ENCODE measurements at places on chromosomes 5 and 9.

GRCh38 chr5:5638211-5638610 lies 215.7 kb downstream of the ICE1 start:
- no peak for DNase-seq

- no peak for DNase-seq
Observed at GRCh38 chr5:112142769-112143270, 276.3 kb downstream of the EPB41L4A start.

- no peak for DNase-seq
Observed at GRCh38 chr9:129607027-129607387, 13.9 kb downstream of the C9orf50 start.

DNA sequence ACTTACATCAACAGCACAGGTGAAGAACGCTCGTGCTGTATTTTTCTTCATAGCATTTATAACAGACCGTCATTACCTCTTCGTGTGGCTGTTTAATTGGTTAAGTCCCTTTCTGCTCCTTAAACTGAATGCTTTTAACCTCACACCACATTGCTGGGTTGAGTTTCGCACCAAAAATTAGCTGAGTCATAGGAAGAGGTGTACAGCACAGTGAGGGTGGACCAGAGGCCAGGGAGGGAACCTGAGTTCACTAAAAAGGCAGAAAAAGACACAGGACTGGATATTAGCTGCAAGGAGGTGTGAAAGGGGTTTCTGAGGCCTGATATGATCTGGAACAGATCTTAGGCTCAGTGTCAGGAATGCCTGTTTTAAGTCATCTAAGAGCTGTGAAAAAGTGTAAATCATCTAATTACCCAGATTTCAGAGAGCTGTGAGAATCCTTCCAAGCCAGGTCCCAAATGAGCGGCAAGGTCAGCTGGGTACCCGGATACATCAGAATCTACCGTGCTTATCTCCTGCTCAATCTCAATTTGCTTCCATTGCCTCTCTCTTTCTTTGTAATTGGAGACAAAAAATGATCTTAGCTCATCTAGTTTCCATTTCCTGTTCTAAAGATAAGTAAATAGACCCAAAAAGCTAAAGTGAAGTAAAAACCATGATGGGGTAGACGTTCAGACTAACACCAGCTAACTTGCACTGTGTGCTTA lies 7.1 kb upstream of the CFAP90 start:
- no peak for DNase-seq

DNA sequence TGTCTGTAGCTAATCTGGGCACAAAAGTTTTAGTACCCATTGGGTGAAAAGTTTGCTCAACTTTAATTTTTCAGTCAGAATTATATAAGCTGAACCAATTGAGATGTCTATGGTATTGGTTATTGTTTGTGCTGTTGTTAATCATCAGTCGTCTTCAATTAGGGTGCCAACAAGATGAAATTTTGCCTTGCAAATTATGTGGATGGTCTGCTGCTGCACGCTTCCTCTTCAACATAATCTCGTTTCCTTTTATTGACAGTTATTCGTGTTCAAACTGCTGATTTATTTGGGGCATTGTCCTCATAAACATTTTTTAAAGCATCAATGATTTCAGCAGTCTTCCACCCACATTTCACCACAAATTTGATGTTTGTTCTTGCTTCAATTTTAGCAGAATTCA lies 194.0 kb downstream of the HTR1A start:
- DNase-seq, result no peak

DNA sequence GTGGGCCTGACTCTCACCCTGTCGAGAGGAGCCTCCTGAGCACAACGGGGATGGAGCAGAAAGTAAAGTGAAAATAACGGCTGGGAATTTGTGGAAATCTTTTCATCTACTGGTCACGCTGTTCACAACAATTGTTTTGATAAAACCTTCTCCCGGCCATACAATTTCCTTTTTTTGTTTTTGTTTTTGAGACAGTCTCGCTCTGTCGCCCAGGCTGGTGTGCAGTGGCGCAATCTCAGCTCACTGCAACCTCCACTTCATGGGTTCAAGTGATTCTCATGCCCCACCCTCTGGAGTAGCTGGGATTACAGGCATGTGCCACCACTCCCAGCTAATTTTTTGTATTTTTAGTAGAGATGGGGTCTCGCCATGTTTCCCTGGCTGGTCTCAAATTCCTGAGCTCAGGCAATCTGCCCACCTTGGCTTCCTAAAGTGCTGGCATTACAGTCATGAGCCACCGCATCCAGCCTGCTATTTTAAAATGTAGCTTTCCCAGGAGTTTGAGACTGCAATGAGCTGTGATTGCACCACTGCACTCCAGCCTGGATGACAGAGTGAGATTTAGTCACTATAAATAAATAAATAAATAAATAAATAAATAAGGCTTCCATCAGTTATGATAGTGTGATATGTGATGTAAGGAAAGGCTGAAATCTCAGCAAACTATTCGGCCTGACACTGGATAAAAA lies 73.5 kb upstream of the PTGER4 start:
- no peak for DNase-seq

GRCh38 chr5:69074664-69075521 lies 18.9 kb upstream of the SLC30A5 start:
- no peak for DNase-seq

DNA sequence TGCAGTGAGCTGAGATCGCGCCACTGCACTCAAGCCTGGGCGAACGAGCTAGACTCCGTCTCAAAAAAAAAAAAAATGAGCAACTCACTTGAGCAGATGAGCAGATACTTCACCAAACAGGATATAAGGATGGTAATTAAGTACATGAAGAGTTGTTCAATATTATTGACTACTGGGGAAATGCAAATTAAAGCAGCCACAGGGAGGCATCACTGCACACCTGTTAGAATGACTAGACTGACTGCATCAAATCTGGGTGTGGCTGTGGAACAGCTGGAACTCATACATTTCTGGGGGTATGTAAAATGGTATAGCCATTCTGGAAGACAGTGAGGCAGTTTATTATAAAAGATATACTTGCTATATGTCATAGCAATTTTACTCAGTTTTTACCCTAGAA lies 93.0 kb downstream of the WNK2 start:
- DNase-seq, result no peak

- no peak for DNase-seq
Observed at GRCh38 chr5:119597728-119598298, 31.5 kb upstream of the FAM170A start.

DNA sequence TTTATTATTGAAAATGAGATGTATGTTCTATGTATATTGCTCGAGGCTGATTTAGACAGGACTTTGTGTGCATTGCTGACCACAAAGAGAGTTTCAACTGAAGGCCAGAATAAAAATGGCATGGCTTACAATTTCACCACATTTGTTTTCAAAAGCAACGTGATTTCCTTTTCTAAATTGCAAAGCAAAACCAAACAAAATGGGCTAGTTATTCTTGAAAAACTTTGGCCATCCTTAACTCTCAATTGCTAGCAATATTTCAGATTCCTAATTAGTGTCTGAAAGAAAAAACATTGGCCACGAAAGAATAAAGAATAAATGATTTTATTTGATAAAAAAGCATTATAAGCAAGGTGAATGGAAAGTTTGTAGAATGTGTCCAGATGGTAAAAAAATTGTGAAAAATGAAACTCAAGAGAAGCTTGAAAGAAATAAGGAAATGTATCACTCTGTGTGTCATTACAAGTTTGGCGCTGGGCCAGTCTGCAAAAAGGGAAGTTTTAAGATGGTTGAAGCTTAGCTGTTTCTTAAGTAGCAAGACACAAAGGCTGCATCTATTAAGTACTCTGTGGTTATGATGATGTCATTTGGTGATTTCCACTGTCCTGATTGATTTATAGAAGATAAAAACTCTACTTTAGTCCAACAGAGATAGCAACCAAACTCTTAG lies 89.2 kb upstream of the PRLR start:
- no peak for DNase-seq

- DNase-seq, result no peak
Observed at GRCh38 chr9:137116027-137116507, 1.5 kb upstream of the DPP7 start.

DNA sequence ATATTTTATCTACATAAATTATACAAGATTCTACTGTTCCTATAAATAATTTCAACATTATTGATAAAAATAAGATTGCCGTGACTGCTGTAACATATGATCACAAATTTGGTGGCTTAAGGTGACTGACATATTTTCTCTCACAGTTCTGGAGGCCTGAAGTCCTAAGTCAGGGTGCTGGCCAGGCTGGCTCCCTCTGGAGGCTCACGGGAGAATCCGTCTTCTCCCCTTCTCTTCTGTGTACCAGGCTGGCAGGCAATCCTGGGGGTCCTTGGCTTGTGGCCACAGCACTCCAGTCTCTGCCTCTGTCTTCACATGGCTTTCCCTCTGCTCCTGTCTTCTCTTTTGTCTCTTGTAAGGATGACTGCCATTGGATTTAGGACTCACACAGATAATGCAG lies 31.7 kb upstream of the IRX2 start:
- no peak for DNase-seq

DNA sequence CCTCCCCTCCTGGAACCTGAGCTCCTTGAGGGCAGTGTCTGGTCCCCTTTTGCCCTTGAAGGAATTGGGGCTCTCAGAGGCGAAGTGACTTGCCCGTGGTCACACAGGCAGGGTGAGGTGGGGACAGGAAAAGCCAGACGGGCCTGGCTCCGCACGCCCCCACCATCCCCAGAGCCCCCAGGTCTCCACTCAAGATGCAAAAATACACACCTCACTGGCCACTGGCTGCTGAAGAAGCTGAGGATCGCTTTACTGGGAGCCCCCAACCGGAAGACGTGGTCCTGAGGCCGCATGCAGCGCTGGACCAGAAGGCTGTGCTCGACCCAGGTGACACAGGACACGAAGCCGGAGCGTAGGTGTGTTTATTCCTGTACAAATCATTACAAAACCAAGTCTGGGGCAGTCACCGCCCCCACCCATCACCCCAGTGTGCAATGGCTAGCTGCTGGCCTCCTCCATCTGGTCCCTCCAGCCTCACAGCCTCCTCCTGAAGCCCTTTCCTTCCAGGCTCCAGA lies 7.6 kb upstream of the AK1 start:
- no peak for DNase-seq

DNA sequence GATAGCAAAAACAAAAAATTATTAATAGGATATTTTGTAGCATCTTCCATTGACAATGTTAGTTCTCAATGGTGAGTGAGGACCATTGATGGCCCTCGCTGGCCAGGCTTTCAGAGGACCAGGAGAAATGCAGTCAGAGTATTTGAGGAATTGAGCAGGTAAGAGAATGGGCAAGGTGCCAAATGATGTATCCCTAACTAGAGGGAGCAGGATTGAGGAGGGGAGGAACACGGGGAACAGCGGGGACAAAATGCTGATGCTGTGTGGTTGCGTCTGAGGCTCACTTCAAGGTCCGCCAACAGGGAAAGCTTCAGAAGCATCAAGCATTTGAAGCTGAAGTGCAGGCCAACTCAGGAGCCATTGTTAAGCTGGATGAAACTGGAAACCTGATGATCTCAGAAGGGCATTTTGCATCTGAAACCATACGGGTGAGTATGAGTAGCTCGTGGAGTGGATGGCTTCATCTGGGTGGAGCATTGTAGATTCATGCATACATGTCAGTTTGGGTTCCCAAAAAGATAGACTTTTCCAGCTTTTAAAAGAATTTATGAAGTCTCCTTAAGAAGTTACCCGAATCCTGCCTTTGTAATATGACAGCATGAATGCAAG lies 16.2 kb downstream of the SPTAN1 start:
- no peak for DNase-seq

- no peak for DNase-seq
Observed at GRCh38 chr5:146081556-146081955, 23.8 kb downstream of the PLAC8L1 start.

DNA sequence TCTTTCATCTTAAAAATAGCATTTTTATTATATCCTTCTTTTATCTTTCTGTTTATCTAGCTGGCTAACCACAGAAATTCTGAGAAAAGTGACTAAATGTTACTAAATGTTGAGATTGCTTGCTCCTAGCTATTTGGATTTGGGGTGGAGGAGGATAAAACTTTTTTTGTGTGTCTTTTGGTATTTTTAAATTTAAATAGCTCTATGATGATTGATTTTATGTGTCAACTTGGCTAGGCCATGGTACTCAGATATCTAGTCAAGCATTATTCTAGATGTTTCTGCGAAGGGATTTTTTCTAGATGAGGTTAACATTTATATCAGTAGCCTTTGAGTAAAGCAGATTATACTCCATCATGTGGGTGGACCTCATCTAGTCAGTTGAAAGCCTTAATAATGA lies 75.0 kb downstream of the GCNT1 start:
- DNase-seq, result no peak

GRCh38 chr5:82221020-82221419 lies 57.1 kb downstream of the RPS23 start:
- DNase-seq, result no peak

- DNase-seq, result no peak
Observed at GRCh38 chr5:42919600-42919999, 107.9 kb upstream of the SELENOP start.

DNA sequence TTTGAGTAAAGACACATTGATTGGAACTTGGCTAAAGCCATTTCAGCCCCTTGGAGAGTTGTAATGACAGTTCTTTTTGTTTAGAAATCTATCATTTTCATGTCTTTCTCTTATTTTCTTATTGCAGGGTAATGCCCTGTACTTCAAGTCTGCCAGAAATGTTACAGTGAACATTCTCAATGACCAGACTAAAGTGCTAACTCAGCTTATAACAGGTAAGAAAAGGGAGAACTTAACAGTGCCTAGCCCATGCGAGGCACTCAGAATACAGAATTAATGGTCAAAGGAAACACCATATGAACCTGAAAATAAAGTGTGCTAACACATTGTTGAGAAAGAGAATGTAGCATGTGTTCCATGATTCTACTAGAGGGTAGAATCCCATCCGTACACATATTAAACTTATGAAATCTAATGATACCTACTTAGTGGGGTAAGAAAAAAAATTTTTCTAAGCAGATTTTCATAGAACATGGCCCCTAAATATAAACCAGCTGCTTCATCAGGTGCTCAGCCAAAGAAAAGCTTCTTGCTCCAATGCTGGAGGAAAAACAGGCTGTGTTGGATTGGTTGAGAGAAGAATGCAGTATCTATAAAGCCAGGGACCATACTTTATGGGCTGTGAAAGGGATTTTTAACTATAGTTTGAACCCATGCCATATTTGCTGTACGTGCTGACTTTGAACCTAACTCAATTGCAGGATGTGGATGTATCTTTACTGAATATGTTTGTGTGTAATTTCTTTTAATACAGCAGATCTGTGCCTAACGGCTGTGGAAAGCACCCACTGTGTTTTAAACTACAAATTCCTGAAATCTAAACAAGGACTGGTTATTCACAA lies 260.8 kb upstream of the PPP1R2B start:
- no peak for DNase-seq

DNA sequence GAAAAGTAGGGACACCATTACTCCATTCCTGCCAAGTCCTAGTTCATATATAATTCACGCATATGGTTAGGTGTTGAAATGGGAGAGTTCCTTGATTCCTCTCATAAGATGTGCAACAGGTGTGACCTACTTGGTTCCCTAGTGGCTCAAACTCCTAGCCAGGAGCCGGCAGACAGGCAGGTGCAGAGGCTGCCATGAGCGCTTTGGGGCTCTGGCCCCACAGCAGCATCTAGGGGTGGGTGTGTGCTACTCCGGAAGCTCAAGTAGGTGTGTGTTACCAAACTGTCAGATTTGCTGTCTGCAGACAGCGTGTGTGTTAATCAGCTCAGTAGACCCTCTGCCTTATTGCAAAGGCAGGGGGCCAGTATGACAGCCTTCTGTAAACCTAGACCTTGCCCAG lies 1652.4 kb upstream of the ACO1 start:
- DNase-seq, result no peak

GRCh38 chr5:83029912-83030311 lies 47.3 kb downstream of the TMEM167A start:
- no peak for DNase-seq

GRCh38 chr5:166024970-166025369 lies 2266.5 kb upstream of the WWC1 start:
- DNase-seq, result no peak

Data from SW 1271 (cell line).